ENCODE measurements at places on chromosomes 1 and 21. TPM values are rescaled to one million over a fixed set of nuclear protein-coding genes. Genes with fewer than 3 reads are reported as not detected.

The ASH1L gene
- total RNA-seq: 38.9 TPM

The PACC1 gene
- total RNA-seq: 19.4 TPM

The TNFRSF8 gene
- total RNA-seq: 35.1 TPM

GRCh38 chr1:36576118-36576517 is 93.4 kb upstream of the CSF3R start:
- DNase-seq: peak; percentile 79

DNA sequence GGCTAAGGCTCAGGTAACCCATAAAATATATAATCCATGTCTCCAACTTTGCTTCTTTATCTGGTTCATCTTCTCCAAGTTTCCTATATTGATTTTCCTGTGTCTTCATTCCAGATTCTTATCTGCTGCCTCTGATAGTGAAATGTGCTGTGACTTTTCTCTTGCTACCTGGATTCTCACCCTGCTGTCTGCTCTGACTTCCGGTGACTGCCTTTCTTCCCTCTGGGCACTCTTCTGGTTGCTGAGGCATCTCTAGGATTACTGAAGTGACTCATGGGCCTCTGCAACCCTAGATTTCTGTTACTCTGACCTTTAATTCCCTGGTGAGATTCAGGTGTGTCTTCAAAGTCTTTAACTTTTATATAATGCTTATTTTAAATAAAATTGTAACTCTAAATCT is 46.9 kb downstream of the GIPC2 start:
- DNase-seq: no peak

DNA sequence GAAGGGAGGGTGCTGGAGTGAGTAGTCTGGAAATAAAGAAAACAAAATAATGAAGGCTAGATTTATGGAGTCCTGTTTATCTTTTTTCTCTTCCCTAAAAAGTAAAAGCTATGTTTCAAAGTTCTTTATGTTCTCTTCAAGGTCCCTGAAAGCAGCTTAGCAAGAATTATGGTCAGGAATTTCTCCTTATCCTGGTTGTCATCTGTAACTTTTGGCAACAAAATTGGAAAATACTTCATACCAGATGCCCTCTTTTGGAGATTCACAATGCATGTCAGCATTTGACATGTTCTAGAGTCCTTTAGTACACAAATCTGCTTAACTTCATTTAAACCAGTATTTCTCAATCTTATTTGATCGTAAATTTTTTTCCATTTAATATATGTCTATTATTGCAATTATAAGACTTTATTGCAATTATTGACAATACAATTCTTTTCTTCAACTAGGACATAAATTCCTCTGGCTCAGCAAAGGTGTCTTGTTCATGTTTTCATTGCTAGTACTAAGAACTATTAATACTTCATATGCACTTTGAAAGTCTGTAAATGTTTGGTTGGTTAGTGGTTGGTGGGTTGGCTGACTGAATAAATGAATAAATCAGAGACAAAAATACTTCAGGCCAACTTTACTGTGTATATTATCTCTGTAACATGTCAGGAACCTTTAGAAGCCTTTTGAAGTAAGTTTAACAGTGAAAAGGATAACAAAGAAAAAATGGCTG is 101.5 kb downstream of the ATP1B1 start:
- no peak for DNase-seq

- DNase-seq: no peak
Measured at GRCh38 chr21:33478182-33478581, 1.6 kb downstream of the TMEM50B start.

GRCh38 chr1:80367058-80367457 is 1360.5 kb upstream of the ADGRL4 start:
- DNase-seq: no peak

- DNase-seq: no peak
Measured at GRCh38 chr1:167791281-167792187, 69.8 kb downstream of the MPZL1 start.

DNA sequence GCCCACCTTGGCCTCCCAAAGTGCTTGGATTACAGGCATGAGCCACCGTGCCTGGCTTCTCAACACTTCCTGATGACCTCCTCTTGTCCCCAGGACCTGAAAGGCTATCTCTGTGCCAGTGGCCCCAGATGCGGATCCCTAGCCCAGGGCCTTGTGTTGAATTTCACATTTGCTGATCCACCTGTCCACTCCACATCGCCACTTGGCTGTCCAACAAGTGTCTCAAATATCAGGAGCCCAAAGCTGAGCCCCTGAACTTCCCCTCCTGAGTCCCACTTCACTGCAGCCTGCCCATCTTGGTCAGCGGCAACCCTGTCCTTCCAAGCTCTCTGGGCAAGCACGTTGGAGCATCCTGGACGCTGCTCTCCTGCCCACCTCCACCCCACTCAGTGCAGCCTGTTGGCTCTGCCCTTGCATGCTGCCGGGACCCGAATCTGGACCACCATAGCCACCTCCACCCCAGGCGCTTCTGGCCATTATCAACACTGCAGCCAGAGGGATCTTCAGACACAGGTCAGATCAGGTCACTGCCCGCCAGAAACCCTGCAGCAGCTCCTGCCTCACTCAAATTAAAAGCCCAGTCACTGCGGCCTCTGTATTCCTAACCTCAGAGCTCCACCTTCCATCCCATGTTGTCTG is 352.5 kb upstream of the VAMP3 start:
- peak; percentile 37 for DNase-seq

DNA sequence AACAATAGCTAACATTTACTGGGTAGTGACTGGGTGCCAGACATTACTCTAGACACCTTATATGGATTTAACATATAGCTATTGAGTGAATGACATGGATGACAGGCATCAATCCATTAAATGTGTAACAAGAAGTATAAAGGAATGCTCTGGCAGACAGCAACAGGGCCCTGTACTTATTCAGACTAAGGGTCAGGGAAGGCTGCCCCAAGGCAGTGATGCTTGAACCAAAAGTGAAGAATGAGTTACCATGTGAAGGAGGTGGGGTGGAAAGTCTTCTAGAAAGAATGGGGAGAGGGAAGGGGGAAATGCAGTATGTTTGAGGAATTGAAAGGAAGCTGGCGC is 8.3 kb upstream of the PTPRF start:
- no peak for DNase-seq
